Activated CD4-positive, alpha-beta T cell treated with anti-CD3 and anti-CD28 coated beads, Interleukin-2, Interleukin-4, amounts not matched to agents 100 ng/mL and 50 ng/mL, durations not matched to agents 16 hours and 8 hours (primary cell): ENCODE measurements at places on chromosomes 7 and 10.

- DNase-seq: no peak
Observed at GRCh38 chr7:5528815-5529442, 105.3 kb upstream of the TNRC18 start.

DNA sequence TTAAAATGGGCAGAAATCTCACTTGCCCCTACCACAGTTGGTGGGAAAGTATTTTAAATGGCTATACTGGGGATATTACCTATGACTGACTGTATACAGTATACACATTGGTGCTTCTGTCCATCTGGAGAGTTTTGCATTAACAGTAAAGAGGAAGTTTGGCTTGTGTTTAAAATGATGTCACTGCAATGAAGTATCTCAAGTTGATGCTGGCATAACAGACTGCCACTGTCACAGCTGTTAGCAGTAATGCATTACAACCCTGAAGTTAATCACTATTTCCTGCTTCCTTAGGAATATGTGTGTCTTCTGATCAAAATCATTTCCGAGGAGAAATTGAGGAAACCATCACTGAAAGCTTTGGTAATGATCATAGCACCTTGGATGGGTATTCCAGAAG is 1.9 kb downstream of the DKK1 start:
- no peak for DNase-seq

GRCh38 chr10:86823565-86823964 is 67.1 kb downstream of the BMPR1A start:
- DNase-seq: no peak

DNA sequence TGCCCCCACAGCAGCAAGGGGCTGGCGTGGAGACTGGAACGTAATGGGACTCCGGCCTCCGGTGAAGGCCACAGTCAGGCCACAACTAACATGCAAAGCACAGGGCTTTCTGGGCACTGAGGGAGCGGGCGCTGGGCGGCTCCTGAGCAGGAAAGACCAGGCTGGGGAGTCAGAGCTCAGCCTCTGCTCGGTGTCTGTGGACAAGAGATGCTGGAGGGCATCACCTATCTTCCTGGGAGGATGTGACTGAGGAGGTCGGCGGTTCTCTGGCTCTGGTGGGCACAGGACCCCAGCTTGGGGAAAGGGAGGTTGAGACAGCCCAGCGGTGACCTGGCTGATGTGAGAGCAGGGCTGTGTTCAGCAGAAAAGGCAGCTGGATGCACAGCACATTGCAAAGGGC is 11.7 kb downstream of the CNPY1 start:
- DNase-seq: no peak

DNA sequence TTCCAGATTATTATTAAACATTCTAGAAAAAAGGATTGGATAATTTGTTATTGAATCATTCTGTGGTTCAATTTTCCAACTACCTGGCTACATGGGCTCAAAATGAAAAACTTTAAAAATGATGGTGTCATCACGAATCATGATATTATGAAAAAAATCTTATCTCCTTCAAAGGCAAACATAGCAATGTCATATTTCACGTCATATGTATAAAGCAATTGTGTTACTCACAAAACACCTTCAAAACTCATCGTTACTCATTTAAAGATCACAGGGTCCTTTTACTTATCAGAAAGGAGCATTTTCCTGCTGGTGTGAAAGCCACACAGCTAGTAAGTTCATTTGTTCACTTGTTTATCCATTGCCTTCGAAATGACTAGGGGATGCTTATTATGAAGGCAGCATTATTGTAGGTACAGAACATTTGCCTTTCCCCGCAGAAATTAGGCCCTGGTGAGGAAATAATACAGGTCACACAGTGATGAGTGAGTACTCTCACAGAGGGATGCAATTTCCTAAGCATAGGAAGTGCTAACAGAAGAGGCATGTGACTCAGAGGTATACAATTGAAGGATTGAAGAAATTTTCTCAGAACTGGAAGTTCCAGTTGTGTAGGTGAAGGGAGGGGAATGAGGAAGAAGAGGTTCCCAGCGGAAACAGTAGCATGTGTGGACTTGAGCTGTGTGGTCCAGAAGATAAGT is 478.7 kb downstream of the INHBA start:
- no peak for DNase-seq

DNA sequence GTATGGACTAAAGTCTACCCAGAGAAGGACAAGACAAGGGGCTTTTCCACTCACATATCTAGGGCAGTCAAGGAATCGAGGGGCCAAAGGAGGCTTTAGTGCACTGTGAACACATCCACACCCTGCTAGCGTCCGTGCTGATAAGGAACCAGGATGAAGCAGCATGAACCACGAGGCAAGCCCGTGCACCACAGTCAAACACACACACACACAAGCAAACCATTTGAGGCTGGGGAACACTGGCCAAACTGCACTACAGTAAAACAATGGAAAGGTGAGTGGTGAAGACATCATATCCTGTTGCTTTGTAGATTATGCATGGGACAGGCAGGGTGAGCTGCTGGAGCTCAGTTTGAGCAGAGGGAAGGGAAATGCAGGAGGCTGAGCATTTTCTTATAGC is 177.4 kb upstream of the CDCA7L start:
- no peak for DNase-seq

- DNase-seq: no peak
Observed at GRCh38 chr7:1856888-1857441, 186.9 kb downstream of the ELFN1 start.
